ENCODE measurements at places on chromosomes 1 and 21. TPM values are rescaled to one million over a fixed set of nuclear protein-coding genes. Genes with fewer than 3 reads are reported as not detected.

Gene CDC73
- total RNA-seq = 53.3 TPM

DNA sequence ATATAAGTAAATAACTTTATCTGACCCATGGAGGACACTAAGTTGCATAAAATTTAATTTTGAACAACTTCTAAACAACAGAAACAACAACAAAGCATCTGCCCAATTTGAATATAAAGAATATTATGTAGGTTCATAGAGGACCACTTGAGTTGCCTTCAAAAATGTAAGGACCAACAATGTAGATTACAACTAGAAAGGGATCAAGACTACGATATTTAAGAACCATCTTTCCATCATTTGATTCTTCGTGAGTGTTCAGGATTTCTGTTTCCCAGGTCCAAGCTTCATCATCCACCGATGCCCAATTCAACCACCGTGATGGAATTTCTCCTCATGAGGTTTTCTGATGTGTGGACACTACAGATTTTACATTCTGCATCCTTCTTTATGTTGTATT lies at the start of gene OR14C36:
OR14C36 (plus strand) TSS at position 301 of the 400 bp plus-strand sequence; CDS start at position 301, 0 bp downstream.
- H3K27me3 ChIP-seq = no peaks in the 10 kb centered on the region
- H3K27ac ChIP-seq = no peak within 1 kb of the TSS
- no peak for DNase-seq
- no peaks in the 10 kb centered on the region for H3K36me3 ChIP-seq
- no peak within 1 kb of the TSS for H3K4me3 ChIP-seq

DNA sequence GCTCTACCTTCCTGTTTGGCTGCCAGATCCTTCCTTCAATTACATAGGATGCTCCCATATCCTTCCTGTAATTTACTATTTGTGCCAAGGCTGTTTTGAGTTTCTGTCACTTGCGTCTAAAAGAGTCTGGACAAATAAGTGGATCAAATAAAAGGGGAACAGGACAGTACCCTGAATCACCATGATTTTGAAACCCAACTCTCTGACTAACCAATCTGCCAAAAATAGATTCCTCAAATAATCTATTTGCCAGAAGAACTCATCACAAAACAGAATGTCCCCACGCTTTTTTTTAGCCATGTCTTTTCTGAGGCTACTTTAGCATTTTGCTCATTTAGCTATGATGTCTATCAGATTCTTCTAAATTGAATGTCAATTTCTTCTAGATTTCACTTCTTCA lies 392.6 kb downstream of the NTNG1 start:
- no peaks in the 10 kb centered on the region for H3K36me3 ChIP-seq
- no peak for DNase-seq
- no peaks in the 10 kb centered on the region for H3K4me1 ChIP-seq
- no peak overlapping the region for H3K4me3 ChIP-seq

Gene CFHR5
- total RNA-seq = not detected

DNA sequence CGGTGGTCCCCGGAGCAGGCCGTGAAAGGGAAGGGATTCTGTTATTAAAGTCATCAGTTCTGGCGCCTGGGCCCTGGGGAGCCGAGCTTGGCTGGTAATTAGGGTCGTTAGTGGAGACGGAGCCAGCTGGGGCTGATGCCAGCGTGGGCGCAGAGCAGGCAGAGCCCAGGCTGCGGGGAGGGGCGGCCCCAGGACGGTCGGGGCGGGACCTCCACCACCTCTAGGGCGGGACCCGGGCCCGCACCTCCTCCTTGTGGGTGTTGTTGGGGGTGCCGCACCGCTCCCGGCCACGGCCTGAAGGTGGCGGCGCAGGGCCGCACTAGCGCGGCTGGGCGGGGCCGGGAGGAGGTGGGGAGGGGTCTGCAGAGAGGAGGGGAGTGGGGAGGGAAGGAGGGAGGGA lies 470.6 kb downstream of the PTPRU start:
- H3K4me3 ChIP-seq = no peak overlapping the region
- DNase-seq = peak; percentile 55
- no peak overlapping the region for H3K27ac ChIP-seq
- no peaks in the 10 kb centered on the region for H3K36me3 ChIP-seq
- peaks cover 23% of the 10 kb centered on the region for H3K27me3 ChIP-seq
- peaks cover 35% of the 10 kb centered on the region for H3K4me1 ChIP-seq
